ENCODE measurements at places on chromosomes 2 and 18.
A peak's percentile ranks its signal among the peaks of the same experiment; 100 is the strongest.

- DNase-seq = no peak
These were observed 59.3 kb downstream of the CD8B2 start for GRCh38 chr2:106546391-106546990.

DNA sequence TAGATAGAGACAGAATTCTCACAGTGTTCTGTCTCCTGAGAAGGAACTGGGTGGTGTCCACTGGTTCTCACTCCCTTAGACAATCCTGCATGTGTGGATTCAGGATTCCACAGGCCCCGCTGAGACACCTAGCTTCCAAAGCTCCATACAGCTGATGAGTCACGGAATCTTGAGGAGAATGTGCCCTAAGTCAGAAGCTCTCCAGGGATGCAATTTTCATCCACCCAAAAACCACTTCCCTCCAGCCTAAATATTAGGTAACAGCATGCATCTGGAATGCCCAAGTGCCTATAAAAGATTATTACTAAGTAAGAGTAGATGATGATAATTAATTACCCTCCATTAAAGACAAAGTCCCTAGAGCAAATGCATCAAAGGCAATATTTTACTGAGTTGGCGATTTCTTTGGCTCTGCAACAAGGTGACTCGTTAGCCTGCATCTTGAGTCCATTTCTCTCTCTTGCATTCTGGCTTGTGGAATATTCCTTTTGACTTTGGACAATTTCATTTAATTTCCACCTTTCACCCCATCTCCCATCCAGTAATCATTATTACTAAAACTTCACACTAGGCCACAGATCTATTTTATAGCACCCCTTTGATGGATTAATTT lies 475.1 kb downstream of the TNS1 start:
- peak; percentile 39 for DNase-seq

GRCh38 chr2:114421781-114422180 lies 20.7 kb upstream of the DPP10 start:
- no peak for DNase-seq

DNA sequence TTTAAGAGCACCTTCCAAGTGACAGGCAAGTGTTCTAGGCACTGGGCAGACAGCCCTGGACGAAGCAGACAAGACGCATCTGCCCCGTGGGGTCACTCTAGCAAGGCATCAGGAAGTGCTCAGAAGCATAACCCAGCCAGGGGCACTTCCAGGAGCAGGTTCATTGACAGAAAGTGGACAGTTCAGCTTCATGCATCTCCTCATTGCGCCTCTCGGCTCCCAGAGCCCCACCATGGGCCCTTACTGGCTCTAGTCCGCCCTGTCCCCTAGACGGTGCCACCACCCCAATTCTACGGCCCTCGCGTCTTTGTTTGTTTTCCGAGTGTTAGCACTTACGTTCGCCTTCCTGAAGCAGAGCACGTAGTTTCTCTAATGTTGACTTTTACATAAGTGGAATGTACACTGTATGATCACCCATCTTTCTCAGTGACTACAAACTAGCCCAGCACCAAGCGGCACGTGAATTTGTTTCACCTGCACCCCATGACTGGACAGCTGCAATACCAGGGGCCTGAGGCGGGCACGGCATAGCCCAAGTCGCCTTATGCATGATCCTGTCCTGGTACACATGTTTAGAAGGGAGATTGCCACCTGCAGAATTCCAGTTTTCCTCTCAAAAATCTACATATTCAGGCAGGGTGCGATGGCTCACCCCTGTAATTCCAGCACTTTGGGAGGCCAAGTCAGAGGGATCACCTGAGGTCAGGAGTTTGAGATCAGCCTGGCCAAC lies 33.2 kb downstream of the SNED1 start:
- no peak for DNase-seq

- no peak for DNase-seq
These were observed 2.2 kb downstream of the HOXD10 start for GRCh38 chr2:176118601-176119339.

- DNase-seq = no peak
These were observed 45.3 kb downstream of the SPATS2L start for GRCh38 chr2:200351815-200352214.

- no peak for DNase-seq
These were observed 147.8 kb upstream of the MMADHC start for GRCh38 chr2:149735237-149735958.

DNA sequence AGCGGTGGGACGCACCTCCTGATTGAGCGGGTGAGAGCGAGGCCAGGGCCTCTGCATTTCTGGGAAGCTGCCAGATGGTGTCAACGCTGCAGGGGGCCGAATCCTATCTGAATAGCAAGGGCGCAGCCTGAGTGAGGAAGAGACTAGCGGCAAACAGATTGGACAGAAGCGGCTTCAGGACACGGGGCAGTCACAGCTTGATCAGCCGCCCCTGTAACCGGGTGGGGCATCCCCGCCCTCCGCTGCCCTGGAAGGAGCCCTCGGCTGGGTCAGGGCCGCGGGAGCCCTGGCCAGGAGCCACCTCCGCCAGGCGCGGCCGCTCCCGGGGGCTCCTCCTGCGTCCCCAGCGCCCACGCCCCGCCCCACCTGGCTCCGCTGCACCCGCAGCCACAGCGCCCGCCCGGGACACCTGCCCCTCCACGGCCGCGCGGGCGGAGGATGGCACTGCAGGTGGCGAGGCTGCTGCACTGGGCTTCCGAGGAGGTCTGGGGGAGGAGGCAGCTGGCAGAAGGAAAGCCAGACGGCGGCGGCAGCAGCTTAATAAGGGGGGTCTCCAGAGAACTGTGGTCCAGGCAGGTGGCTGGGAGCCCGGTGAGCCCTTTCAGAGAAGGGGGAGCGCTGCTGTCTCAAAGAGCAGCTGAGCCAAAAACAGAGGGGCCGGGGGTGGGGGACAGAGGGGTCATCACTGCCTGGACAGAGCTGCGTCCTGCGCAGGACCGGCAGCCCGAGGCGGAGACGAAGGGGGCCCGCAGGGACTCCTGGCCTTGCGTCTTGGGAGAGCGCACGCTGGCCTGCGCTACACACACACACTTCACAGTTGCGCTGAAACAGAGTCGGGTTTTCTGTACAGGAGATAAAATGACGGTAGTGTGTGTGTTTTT lies 18.8 kb upstream of the SOX11 start:
- DNase-seq = no peak

GRCh38 chr2:85312404-85312803 lies 15.4 kb downstream of the TGOLN2 start:
- no peak for DNase-seq

DNA sequence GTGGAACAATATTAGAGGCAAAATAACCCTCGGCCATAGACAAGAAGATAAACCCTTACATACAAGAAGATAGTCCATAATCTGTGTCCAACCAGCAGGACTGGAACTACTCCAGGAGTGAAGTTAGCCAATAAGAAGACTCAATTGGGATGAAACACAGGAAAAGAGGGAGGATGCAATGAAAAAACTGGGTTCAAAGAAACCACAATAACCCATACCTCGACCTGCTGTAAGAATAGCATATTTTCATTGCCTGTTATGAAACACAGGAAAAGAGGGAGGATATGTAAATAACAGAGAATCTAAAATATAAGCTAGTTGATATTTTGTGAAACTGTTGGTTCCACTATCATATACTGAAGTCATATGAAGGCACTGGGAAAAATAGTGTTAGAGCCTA lies 87.1 kb upstream of the CSRNP3 start:
- no peak for DNase-seq

DNA sequence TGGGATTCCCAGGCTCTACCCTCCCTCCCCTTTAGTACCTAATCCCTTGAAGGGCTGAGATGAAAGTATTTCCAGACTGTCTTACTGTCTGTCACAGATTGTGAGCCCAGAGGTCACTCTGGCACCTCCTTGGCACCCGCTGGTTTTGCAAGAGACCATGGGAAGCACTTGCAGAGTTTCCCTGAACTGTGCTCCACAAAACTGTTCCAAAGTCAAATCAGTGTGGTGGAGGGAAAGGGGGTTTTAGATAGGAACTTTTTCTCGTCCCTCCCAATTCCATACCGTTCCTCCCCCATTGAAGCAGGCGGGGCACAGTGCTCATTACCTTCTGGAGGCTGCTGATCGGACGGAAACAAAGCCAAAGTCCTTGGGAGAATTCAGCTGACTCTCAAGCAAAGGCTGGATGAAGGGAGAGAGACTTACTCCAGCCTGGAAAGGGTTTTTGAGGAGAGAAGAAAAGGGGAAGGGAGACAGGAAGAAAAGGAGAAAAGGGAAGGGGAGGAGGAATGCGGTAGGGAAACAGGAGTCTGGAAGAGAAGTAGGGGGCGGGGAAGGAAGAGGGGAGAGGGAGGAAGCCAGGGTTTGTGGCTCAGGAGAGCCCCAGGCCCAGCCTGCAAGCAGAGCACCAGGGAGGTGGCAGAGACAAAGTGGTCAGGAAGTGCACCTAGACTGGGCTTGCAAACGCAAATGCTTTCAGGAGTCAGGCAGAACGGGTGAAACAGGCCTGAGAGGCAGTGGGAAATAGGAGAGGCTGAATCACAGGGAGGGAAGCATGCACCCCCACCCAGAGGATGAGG lies 88.4 kb upstream of the SP3 start:
- DNase-seq = no peak

DNA sequence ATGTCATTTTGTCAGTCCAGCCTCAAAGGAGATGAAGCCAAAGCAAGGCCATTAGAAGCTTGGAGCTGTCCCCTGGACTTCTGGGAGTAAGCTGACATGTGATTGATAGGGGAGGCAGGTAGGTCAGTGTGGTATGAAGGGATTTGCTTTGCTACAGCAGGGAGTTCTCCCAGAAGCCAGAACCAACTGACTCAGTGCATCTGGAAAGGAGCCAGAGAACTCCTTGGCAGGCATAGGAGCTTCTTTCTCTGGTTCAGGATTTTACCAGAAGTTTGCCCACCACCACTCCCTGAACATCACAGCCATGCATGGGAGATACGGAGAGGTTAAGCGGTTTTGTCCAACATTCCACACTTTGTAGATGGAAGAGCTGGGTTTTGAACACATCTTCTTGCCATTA lies 24.5 kb upstream of the KCNE4 start:
- DNase-seq = no peak

- DNase-seq = peak; percentile 18
These were observed 14.8 kb downstream of the SLC16A14 start for GRCh38 chr2:230053753-230054478.
